Hematopoietic multipotent progenitor cell (in vitro differentiated cells): ENCODE measurements at places on chromosomes 2 and 18.

- no peak for DNase-seq
These were observed 40.3 kb downstream of the SRBD1 start for GRCh38 chr2:45570671-45571334.

DNA sequence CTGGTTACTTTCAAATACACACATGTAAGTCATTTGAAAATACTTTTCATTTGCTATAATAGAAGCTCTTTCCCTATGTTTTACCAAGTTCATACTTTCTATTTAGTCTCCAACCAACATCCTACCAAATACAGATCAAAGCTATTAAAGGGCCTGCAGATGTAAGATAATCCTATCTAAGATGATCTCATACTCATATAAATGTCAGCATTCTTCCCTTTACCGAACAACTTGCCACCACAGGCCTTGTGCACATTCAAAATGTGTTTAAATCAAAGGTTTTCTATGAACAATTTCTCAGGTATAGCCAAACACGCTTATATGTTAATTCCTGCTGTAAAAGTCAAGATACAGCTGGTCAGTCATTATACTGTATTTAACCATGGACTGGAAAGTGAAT lies 23.3 kb downstream of the KCTD18 start:
- DNase-seq = peak; percentile 33

DNA sequence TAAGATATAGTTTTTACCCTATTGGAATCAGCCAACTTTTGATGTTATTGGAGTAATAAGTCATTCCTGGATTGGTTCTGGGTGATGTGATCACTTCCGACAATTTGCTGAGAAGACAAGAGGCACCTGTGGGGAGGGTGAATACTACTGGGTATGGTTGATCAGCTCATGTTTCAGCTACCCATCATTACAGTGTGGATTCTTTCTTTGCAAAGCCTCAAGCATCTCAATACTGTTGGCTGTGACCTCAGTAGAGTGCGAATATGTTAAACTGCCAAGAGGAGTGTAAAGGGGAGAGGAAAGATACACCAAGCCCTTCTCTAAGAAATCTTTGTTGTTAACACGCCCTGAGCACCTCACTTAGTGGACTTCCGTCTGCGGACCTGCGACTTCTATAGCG lies 317.7 kb downstream of the TDRD15 start:
- DNase-seq = no peak

DNA sequence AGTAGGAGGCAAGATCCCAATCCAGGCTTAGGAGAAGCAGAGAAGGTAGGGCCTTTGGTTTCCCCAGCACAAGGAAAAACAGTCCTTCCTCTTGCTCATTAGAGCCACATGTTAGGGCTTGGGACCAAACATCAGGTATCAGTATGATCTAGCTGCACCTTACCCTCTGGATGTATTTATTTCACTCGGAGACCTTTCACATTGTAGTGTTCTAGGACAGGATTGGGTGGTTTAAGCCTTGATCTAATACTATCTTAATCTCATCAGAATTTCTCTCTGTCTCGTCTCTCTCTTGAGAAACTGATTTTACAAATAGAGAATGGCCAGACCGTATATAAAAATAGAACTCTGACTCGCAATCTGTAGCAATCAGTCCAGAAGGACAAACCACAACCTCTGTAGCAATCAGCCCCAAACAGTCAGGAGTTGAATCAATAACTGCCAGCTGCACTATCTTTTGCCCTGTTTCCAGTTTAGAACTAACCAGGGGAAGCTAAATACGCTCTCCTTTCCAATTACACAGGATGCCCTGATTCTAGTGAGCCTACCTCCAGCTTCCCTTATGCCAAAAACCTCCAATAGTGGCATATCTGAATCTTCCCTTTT lies 207.1 kb downstream of the TDRD15 start:
- no peak for DNase-seq

DNA sequence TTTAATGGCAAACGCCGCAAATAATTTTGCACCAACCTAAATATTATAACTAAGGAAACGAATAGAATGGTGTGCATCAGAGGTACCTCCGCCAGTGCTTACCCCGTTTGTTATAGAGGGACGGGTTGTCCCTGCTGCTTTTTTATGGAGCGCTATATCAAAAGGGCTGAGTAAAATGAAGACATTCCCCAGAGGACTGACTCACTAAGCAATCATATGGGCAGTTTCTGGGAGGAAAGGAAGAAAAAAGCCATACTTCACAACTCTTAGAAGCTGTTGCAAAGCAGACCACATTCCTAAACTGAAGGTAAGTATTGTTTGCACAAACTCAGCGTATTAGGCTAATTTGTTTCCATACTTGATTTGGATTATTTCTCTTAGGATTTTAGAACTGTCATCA lies 12.9 kb downstream of the ID2 start:
- DNase-seq = no peak

GRCh38 chr2:197793456-197793855 lies 8.3 kb upstream of the BOLL start:
- no peak for DNase-seq

DNA sequence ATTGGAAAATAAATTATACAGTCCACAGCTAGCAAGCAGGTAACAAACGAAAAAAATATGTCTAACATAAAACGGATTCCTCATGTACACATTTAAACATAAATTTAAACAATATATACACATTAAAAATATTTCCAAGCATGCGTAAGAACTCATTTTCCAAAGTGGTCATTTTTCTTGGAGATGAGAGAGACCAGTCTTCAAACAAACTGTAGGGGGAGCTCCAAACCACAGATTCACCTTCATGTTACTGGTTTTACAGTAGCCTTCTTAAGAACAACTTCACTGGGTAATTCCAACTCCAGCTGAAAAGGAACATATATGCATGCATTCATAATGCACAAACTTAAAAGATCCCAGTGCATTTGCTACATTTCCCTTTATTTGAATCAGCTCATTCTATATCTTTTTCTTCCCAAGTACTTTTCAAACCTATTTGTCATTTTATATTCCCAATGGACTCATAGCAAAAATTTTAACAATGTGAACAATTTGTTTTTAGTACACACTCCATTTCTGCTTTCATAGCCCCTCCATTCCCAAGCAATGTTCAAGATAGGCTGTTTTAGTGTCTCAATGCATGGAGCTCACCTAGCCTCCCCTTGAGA lies 4.7 kb upstream of the STAMBP start:
- peak; percentile 66 for DNase-seq

- DNase-seq = no peak
These were observed 43.5 kb downstream of the KCTD1 start for GRCh38 chr18:26504831-26505230.

DNA sequence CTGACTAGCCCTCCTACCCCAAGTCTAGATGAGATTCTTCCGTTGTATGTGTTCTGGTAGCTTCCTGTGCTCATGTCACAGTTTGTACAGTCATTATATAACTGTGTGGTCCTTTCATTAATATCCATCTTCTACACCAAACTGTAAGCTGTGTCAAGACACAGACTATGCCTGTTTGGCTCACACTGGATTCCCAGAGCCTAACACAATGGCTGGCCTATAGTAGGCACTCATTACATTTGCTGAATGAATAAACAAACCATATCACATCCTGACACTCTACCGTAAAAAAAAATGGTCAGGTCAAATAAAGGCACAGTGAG lies 72.6 kb downstream of the ANKRD44 start:
- no peak for DNase-seq

- DNase-seq = no peak
These were observed 67.4 kb upstream of the HAAO start for GRCh38 chr2:42859791-42860190.

- DNase-seq = no peak
These were observed 8.1 kb downstream of the TEX44 start for GRCh38 chr2:231600619-231601355.

DNA sequence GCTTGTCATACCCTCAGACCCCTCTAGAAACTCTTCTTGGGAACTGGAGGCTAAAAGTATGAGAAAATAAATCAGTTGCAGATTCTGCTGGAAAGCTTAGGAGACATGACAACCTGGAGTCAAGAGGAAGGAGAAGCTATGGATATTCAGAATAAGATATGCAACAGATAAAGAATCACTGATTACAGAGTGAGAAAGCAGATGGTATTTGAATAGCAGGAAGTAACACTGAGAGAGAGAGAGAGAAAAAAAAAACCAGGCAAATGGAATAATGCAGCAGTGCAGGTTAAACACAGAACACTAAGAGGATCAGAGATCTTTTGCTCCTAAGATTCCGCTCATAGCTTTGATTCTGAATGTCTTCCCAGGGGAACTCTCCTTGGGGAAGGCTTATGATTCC lies 1284.1 kb upstream of the NXPH2 start:
- no peak for DNase-seq

GRCh38 chr2:41717839-41718238 lies 330.0 kb upstream of the PKDCC start:
- DNase-seq = no peak

GRCh38 chr2:182740701-182741100 lies 24.6 kb downstream of the DNAJC10 start:
- DNase-seq = no peak

- DNase-seq = no peak
These were observed 25.8 kb downstream of the IMPA2 start for GRCh38 chr18:12007063-12007462.

DNA sequence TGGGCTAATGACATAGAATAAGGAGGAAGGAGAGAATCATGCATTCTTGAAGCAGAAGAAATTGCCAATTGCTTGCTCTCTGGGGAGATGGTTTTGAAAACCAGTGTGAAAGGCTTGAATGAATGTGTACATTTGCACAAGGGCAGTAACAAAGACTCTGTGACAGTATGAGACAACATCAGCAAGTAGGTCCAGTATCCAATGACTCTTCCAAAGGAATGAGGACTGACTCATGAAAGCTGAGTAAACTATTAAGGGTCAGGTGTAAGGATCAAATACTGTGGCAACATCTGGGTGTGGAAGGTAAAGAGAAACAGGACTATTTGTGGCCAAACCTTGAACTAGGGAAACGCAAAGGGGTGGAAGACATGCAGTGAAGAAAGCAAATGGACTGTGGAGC lies 886.0 kb upstream of the CHAC2 start:
- no peak for DNase-seq

GRCh38 chr2:122927197-122927596 lies 1097.9 kb upstream of the CNTNAP5 start:
- no peak for DNase-seq

- DNase-seq = peak; percentile 65
These were observed 11.3 kb downstream of the TMEM247 start for GRCh38 chr2:46490521-46491141.

GRCh38 chr2:26711457-26712161 lies 19.1 kb downstream of the KCNK3 start:
- no peak for DNase-seq
